ENCODE measurements at places on chromosomes 1 and 21.

GRCh38 chr1:174968750-174969244 is 30.9 kb upstream of the CACYBP start:
- no peak for DNase-seq

- DNase-seq, result no peak
Measured at GRCh38 chr21:44837537-44837936, 19.7 kb upstream of the SUMO3 start.

DNA sequence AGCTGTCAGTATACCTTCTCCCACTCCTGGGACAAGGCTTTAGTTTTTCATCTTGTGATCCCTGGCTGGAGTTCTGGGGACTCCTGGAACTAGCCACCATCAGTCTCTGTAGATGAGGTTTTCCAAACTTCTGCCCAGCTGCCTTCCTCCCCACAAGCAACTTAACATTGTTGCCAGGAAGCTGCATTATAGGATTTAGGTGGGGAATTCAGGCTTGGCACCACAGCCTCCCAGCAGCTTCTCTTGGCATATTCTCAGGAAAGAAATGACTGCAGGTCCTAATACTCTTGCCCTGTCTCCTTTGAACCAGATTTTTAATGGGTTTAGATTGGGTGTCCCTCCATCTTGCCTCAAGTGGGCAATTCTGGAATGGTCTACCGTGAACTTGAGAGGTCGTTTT is 18.6 kb upstream of the KCNQ4 start:
- DNase-seq, result no peak

DNA sequence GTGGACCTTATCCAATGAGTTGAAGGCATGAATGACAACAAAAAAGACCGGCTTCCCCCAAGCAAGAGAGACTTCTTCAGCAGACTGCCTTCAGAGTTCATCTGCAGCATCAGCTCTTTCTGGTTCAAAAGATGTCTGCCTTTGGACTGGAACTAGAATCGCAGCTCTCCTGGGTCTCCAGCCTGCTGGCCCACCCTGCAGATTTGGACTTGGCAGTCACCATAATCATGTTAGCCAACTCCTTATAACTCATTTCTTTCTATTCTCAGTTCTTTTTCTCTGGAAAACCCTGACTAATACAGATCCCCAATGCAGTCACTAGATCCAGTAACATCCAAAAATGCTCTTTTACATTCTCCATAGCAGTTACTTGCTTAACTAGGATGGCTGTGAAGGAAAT is 89.2 kb upstream of the MARK1 start:
- DNase-seq, result no peak

DNA sequence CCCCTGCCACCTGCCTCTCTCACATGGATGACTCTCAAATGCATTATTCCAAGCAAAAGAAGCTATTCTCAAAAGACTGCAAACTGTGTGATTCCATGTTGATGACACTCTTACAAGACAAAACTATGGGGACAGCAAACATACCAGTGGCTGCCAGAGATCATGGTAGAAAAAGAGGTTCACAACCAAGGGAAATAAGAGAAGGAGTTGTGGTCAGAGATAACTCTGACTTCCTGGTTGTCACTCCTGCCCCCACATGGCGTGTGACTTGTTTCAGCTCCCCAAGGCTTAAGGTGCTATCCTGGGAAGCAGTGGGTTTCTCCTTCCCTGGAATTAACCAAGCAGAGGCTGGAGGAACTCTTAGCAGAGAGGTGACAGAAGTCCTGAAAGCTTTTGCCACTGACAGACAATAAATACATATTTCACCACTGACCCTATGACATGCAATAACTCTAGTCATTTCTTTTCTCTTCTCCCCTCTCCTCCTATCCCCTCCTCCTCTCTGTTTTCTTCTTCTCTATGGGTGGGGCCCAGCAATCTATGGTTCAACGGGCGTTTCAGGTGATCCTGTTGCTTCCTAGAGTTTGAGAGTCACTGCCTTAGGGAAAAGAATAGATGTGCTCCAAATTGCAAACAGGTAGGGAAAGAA is 185.1 kb downstream of the FCRL5 start:
- no peak for DNase-seq

DNA sequence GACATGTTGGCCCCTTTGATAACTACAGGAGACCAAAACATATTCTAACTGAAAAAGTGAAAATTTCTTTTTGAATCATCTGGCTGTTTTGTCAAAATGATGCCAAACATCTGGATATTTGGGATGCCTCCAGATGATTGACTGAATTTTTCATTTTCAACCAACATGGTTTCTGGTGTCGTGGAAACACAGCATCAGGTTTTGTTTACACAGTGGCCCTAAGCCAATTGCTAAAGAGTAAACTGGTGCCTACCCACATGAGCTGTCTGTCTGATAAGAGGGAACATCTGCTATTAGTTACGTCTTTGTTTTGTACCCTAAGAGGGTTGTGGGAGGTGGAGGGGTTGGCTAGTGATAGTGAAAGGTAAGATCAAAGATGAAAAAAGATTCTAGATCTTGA is 204.8 kb downstream of the KCNK2 start:
- DNase-seq, result no peak

GRCh38 chr1:28510273-28510969 is 4.6 kb downstream of the RCC1 start:
- peak; percentile 34 for DNase-seq

GRCh38 chr1:83112248-83112885 is 886.6 kb downstream of the TTLL7 start:
- no peak for DNase-seq

DNA sequence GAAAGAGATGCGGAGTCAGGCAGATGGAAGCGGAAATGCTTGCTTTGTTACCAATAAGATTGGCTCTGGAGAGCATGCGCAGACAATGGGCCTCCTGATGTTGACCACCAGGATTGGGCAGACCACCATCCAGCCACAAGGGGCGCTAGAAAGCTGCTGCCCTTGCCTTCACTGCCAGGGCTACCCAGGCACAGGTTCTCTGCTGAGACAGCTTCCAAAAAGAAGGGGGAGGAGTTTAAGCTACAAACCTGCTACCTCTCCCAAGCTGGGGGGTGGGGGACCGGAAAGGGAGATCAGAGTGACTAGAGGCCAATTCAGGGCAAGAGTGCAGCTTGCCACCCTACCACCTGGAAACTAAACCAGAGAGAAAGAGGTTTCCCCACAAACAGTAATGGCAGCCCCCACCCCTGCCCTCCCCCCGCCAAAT is 369.7 kb downstream of the RRAGC start:
- peak; percentile 53 for DNase-seq

GRCh38 chr1:18256282-18257235 is 149.0 kb downstream of the IGSF21 start:
- DNase-seq, result peak; percentile 5
